Posterior cingulate gyrus (tissue), 11 donors: ENCODE measurements at places on chromosomes 13 and 19.

GRCh38 chr19:14015524-14016035 lies 9.5 kb upstream of the RFX1 start:
- no peak for DNase-seq

DNA sequence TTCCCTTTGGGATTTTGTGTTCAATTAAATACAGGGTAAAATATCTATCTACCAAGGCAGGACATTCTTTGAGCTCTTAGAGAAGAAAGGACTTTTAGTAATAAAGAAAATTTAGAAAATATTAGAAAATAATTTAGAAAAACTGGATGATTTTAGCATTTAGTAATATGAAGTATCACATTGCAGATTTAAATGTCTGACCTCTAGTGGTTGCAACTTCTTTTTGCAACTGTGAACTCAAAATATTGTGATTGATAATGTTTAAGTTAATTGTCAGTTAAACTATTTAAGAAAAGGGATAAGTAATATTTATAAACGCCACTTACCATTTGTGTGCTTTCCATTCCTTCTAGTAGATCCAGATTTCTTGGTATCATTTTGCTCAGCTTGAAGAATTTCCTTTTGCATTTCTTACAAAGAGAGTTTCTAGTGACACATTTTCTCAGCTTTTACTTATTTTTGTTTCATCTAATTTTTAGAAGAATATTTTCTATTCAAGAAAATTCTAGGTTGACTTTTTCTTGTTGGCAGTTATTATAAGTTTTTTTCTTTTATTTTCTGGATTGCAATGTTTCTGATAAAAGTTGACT lies 10.3 kb upstream of the POSTN start:
- no peak for DNase-seq

DNA sequence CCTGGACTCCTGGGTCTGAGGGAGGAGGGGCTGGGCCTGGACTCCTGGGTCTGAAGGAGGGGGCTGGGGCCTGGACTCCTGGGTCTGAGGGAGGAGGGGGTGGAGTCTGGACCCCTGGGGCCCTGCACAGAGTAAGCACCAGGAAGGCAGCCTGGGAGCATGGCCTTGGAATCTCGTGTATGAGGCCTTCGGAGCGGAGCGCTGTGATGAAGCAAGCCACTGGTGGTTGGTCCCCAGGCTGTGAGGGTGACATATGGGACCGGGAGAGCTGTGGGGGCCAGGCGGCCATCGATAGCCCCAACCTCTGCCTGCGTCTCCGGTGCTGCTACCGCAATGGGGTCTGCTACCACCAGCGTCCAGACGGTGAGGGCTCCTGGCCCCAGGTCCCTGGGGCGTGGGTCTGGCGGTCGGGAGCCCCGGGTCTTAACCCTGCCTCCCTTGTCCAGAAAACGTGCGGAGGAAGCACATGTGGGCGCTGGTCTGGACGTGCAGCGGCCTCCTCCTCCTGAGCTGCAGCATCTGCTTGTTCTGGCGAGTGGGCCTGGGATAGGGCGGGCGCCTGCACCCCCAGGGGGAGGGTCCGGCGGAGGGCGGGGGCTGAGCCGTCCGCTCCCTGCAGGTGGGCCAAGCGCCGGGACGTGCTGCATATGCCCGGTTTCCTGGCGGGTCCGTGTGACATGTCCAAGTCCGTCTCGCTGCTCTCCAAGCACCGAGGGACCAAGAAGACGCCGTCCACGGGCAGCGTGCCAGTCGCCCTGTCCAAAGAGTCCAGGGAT lies 918 bp downstream of the TMEM190 start:
- DNase-seq: no peak

DNA sequence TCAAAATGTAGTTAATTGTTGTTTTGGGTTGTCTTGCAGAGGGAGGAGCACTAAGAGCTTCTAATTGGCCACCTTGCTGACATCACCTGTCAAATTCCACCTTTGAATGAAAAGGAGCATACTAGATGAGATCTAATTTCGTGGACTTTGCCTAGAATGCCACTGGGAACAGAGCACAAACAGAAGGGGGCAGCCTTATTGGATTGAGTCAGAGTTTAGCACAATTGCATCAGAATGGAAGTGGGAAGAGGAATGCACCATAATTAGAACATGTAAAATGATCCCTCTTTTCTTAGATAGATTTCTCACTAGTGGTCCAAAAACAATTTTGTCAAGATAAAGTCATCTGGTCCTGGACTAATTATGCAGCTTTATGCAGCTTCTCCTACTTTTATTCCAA lies 1552.2 kb downstream of the PCDH9 start:
- no peak for DNase-seq

- peak; percentile 18 for DNase-seq
These were observed 2.2 kb upstream of the PLEKHG2 start for GRCh38 chr19:39410017-39410830.

- DNase-seq: no peak
These were observed 1345.1 kb upstream of the PCDH20 start for GRCh38 chr13:62760724-62761123.

GRCh38 chr19:1101337-1101698 lies 2.5 kb upstream of the GPX4 start:
- DNase-seq: no peak

DNA sequence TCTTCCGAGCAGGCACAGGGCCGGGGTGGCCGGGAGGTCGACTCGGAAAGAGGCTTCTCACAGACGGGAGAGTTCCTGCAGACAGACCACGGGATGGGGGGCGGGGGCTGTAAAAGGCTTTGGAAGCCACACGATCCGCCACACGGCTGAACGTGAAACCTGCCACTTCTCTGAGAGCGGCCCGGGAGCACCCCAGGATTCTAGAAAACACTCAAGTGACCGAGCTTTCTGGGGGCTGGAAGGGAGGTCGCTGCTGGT lies 15.6 kb upstream of the SLC39A3 start:
- DNase-seq: no peak

DNA sequence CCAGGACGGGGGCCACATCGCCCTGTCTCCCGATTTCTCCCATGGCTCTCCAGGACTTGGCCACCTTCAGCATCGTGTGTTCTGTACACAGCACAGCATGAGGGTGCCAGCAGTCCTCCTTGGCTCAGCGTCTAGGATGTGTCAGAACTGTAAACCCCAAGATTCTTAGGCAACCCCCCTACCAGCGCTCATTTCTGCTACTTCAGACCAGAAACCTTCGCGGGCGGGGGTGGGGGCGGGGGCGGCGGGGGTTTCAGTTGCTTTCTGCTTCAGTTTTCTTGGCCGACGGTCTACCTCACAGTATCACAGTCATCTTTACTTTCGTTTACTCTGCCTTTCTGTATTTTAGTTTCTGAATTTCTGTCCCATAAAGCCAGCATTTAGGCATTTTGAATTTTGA lies 82.4 kb downstream of the GGACT start:
- no peak for DNase-seq

GRCh38 chr19:7505682-7506384 lies 10.1 kb upstream of the ZNF358 start:
- DNase-seq: peak; percentile 82

GRCh38 chr13:65787082-65787481 lies 1443.1 kb downstream of the PCDH9 start:
- DNase-seq: no peak

DNA sequence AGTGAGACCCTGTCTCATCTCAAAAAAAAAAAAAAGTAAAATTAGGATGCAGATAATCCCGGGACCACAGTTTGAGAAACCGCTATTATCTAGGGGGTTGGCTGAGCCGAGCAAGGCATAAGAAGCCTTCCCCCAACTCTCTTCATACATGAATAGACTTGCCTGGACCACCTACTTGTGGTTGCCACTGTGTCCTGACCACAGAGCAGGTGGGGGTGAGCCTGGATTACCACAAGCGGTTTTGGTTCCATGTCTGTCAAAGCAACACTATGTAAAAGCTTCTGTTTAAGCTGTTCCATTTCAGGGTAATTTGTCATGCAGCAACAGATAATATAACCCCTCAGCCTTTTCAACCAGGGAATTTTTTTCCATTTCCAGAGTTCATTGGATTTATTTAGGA lies 3.3 kb upstream of the NAPA start:
- DNase-seq: no peak

GRCh38 chr13:42740753-42741152 lies 40.6 kb upstream of the FAM216B start:
- DNase-seq: no peak

DNA sequence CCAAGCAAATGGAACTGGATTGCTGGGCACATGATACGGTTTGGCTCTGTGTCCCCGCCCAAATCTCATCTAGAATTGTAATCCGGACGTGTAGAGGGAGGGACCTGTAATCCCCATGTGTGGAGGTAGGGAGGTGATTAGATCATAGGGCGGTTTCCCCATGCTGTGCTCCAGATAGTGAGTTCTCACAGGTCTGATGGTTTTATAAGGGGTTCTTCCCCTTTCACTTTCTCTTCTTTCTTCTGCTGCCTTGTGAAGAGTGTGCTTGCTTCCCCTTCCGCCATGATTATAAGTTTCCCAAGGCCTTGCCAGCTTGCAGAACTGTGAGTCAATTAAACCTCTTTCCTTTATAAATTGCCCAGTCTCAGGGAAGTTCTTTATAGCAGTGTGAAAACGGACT lies 32.6 kb upstream of the MTIF3 start:
- no peak for DNase-seq

GRCh38 chr13:50585674-50586413 lies 257.6 kb downstream of the DLEU7 start:
- DNase-seq: no peak

- no peak for DNase-seq
These were observed 1478.3 kb downstream of the UQCRFS1 start for GRCh38 chr19:27734496-27735220.

DNA sequence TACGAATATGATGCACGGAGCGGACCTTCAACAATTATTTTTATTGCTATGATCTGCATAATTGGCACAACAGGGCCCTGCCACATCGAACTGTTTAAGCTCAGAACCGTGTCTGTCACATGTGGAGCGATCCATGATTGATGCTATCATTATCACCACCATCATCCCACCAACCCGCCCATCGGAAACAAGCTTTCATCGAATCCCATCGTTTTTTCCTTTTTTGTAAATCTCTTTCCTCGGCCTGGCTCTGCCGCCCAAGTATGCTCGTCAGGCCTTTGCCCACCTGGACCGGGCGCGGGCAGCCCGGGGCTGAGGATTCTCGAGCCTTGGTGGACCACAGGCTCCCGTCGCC lies 533 bp upstream of the DCAF15 start:
- DNase-seq: no peak

- no peak for DNase-seq
These were observed 3.1 kb downstream of the CCER2 start for GRCh38 chr19:38908911-38909310.

- DNase-seq: no peak
These were observed 2.7 kb downstream of the CLEC4G start for GRCh38 chr19:7729211-7729610.

DNA sequence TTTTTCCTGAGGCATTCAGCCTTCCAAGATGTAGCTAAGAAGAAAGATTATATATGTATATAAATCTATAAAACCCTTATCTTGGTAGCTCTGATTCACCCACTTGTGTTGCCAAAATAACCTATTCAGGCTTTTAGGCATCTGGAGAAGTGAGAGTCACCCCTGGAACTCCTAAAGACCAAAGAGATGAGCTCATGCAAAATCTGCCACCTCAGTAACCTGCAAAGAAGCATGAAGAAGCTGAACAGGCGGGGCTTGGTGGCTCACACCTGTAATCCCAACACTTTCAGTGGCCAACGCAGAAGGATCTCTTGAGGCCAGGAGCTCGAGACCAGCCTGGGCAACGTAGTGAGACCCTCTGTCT lies 393.7 kb downstream of the FOXO1 start:
- no peak for DNase-seq

DNA sequence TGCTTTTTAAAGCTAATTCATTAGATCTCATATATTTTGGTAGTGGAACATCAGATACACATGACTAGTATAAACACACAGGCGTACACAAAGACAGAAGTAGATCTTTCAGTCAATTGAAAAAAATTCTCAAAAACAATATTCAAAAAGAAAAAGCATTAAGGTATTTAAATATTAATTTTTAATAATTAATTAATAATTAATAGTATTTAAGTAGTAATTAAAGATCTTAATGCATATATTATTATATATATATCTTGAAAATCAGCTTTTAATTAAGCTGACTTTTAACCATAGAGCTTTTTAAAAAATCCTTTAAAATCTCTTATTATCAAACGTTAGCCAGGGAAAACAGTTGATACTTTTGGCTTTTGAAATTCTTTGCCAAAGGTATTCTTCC lies 489.4 kb upstream of the PCDH20 start:
- no peak for DNase-seq

DNA sequence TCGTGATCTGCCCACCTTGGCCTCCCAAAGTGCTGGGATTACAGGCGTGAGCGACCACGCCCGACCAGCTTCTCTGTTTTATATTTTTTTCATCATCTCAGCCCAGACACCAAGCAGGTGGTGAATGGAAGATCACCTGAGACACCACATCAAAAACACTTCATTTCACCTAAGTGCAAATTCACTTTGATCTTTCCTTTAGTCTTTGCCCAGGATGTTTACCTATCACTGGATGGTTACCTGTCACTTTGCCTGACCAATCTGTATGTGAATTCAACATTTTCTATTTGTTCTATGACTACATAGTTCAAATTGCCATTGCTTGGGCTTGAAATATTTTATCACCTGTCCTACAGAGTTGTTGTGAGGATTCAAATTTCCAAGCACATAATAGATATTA lies 65.7 kb downstream of the PAN3 start:
- DNase-seq: no peak

DNA sequence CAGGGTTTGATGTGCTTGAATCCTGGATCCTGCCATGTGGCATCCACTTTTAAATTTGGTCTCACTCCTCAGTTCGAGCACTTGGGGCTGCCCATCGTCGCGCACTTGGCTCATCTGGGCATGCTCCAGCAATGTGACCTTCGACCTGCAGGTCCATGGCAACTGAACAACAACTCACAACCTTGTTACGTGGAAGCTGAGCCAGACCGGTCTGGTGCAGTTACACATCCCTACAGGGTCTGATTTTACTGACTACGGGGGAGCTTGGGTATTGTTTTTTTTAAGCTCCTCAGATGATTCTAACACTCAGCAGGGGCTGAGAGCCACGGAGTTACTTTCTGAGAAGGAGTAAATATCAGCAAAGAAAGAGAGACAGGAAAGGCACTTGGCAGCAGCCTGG lies 769.6 kb downstream of the UQCRFS1 start:
- DNase-seq: no peak

DNA sequence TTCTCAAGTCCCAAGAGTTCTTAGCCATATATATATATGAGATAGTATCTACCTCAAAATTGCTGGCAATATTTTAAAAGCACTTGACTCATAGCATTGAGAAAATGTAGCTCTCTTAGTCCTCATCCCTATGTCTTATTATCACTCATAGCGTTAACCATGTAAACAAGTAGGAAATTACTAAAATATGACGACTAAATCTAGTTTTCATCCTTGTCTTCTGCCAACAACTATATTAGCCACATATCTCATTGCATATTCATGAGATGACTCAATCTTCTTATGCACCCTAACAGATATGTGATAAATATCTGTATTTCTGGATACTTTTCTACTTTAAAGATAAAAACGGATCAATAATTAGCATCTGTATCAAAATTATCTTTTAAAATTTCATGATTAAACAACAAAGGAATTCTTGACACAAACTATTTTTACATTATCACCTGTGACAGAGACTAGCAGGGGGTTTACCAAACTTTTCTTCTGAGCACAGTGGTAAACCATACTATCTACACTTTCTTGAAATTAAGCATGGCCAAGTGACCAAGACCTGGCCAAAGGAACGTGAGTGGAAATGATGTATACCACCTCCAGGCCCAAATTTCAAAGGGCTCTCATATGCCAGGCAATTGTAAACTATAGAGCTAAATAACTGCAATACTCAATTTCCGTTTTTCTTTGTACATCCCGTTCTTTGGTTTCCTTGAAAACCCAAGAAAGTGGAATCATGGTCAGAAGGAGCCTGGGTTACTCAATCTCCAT lies 45.7 kb downstream of the ZC3H13 start:
- no peak for DNase-seq
